ENCODE measurements at places on chromosomes 1 and 21.

DNA sequence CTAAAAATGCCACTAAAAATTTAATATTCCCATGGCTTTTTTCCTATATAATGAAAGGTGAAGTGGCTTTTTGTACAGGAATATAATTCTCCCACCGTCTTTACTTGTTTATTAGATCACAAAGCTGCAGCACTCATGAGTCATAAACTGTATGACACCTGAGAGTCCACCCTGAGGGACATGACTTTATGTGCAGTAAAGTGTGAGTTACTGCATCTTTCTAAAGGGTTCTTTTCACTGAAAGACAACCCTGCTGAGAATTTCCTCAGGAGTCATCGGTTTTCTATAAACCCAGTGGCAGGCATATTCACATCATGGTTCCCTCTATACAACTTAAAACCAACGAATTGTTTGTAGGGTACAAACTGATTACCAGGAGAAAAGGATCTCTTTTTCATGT is 77.4 kb downstream of the APP start:
- no peak for DNase-seq

DNA sequence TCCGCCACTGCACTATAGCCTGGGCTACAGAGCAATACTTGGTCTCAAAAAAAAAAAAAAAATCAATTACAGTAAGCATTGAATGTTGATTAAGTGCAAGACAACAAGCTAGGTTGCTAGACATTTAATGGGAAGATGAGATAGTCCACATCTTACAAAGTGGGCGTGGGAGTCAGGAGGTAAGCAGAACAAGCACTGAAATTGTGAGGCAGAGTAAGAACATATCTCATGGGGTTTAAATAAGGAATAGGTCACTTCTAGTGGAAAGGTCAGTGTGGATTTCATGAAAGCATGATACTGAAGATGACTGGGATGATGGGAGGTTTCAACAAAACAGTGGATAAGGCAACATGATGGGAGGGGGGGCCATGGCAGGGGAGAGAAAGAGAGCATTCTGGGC is 1.9 kb upstream of the OLFML2B start:
- no peak for DNase-seq

DNA sequence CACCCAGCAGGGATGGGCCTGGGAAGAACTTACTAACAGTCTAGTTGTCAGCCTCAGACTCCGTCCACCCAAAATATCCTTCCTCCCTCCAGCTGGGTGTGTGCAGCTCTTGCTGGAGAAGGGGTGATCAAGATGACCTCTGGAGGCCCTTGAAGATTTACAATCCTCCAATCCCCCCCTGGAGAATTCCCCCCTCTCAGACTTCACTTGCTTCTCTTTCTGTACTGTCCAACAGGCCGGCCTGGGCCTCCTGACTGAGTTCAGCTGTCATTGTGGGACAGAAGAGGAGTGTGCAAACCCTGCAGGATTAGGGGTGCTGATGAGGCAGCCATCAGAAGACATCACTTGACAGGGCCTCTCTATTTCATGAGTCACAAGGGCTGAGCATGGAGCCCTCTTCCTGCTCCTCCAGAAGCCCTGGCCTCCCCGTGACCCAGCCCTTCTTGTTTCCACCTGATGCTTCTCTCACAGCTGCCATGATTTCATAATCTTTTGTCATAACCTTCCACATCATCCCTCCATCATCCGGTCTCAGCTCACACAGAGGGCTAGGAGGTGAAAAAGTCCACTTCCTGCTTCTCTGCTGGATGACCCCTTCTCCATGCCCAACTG is 17.5 kb upstream of the IGFN1 start:
- DNase-seq = no peak

DNA sequence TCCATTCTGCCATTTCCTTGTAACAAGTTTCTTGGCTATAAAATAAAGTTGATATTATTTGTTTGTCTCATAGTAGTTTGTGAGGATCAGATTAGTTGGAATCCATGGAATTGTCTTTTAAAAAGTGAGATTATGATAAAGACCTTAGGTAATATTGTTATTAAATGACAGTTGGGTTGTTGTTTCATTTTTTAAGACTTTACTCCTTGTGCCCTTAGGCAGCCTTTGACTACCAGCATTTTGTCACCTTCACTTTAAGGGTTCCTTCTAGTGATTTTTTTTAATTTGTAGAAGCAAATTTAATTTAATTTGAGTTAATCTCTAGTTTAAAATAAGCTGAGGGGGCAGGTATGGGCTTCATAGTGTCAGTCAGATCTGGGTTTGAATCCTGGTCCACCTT is 84.6 kb upstream of the ZNF326 start:
- DNase-seq = no peak

GRCh38 chr21:38861056-38861455 is 55.3 kb downstream of the ETS2 start:
- DNase-seq = no peak

DNA sequence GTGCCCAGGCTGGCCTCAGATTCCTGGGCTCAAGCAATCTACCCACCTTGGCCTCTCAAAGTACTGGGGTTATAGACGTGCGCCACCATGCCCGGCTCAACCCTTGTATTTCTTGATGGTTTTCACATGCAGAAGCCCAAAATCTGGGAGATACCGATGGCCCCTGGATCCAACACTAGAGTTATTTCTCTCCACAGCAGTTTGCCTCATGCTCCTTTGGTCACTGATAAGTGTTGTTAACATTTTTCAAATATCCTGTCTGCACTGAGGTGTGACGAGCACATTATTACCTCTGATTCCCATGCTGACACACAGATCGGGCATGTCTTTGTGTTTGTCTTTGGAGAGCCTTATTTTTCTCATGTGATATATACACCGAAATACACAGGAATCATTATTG is 107.0 kb downstream of the KIF26B start:
- no peak for DNase-seq

DNA sequence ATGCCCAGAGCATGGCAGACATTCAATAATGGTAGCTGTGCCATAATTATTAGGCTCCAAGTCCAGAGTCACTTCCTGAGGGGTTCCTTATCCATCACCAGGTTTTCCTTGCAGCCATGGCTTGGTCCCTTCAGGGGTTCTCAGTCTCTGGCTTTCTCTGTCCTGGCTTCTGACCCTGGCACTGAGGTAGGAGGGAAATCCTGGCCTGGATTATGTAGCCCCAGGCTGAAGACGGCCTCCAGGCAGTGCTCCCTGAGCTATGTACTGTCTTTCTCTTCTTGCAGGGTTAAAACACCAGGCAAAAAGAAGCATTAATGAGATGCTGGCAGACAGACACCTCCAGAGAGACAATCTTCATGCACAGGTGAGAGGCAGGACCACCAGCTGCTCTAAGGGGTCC is 9.5 kb upstream of the PADI3 start:
- peak; percentile 96 for DNase-seq

- DNase-seq = no peak
Observed at GRCh38 chr21:33256019-33256418, 10.1 kb upstream of the IL10RB start.

DNA sequence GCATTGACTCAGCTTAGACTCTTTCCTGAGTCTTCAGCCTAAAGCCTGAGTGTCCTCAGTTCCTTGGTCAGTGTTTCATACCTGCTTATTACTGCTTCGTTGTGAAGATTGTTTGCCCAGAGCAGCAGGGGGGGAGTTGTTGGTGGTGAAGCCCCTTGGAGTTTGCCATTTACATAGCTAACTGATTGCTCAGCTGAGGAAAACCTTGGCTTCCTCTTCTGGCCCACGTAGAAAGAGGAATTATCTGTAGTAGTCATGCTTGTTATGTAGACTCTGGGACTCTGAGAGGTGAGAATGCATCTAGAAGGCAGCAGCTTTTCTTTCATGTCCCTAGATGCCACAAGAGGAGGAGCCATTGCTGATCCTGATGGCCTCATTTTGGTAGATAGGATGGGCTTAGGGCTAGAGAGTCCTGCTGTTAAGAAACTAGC is 125.9 kb downstream of the MAST2 start:
- peak; percentile 50 for DNase-seq

DNA sequence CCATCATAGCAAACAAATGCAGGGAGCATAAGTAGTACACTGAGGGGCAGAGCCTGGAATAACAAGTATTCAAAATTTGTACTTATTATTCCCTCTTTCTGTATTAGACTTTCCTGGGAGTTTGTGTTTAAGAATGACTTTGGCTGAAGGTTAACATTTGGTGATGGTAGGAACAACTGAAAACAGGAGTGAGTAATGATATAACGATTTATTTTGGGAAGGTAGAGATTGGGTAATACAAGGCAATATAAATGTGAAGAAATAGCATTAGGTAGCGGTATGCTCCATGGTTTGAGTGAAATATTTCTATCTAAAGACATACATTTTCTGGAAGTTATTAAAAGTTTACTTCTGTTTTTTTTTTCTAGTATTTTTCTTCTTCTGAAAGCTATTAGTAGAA is 18.5 kb upstream of the C1orf21 start:
- DNase-seq = no peak

DNA sequence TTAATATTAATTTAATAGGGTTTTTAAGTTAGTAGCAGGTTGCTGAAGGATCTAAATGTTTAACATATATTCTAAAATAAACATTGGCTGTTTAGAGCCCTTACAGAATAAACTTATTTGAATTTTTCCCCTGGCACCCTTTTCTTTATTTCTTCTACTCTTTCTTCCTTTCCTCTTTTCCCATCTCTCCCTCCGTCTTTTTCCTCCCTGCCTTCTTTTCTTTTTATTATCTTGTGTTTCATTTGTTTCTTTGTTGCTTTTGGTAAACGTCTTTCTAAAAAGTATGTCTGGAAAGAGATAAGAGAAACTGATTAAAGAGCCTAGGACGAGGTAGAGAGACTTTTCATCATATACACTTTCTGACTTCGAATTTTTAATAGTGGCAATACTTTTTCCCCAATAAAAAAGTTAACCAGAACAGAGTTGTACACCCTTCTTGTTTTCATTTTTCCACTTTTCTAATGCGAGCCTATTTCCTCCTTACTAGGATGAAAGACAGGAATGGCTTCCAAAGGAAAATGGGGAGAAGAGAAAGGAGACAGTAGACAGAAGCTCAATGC is 39.5 kb upstream of the ATF3 start:
- DNase-seq = no peak

DNA sequence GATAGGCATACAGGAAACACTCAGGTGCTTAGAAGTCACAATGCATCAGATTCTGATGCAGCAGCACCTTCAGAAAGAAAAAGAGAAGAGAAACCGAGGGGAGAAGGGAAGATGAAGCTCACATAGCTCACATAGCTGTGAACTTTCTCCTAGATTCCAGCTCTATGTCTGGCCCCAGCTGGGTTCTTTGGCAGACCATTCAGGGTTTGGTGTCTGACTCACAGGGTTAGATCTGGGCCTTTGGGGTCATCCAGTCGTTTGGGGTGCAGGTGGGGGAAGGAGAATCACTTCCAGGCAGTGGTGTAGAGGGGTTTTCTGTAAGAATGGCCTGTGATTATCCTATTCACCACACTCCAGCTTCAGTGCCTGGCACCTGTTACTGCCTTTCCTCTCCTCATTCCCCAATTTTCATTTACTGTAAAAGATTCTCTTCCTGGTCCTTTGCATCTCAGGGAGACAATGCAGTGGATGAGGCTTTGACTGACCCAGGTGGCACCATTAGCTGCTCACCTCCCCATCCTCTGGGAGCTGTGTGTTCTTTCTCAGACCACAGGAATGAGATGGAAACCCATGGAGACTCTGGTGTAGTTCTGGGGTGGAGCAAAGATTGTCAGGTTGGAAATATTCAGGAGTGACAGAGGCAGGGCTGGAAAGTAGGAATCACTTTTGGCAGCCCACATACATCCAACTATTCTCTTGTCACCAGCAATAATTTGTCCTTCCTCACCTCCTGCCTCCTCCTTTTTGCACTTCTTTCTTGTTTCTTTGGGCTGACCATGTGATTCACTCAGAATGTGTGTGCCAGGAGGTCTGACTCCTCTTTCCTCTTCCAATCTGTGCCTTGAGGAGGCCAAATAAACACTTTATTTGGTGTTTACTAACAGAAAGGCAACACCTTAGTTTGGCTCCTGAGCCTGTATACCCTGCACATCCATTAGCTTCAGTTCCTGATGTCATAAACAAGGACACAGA is 103.3 kb downstream of the PAPPA2 start:
- DNase-seq = no peak

- no peak for DNase-seq
Observed at GRCh38 chr1:116352349-116352813, 20.7 kb upstream of the ATP1A1 start.

- DNase-seq = no peak
Observed at GRCh38 chr1:5768014-5768413, 224.2 kb downstream of the NPHP4 start.

DNA sequence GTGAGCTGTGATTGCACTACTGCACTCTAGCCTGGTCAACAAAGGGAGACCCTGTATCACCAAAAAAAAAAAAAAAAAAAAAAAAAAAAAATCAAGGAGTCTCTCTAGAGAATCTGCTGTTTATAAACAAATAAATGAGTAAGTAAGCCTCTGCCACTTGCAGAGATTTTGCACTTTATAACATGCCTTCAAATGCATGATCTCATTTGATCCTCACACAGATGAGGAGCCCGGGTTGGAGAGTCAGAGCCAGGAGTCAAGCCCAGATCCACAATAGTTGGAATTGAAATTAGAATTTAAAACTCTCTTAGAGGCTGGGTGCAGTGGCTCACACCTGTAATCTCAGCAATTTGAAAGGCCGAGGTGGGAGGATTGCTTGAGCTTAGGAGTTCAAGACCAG is 4.0 kb downstream of the PRELP start:
- no peak for DNase-seq

- DNase-seq = no peak
Observed at GRCh38 chr21:34590520-34590919, 24.4 kb downstream of the RCAN1 start.

GRCh38 chr1:99994496-99994895 is 24.7 kb downstream of the SLC35A3 start:
- no peak for DNase-seq

DNA sequence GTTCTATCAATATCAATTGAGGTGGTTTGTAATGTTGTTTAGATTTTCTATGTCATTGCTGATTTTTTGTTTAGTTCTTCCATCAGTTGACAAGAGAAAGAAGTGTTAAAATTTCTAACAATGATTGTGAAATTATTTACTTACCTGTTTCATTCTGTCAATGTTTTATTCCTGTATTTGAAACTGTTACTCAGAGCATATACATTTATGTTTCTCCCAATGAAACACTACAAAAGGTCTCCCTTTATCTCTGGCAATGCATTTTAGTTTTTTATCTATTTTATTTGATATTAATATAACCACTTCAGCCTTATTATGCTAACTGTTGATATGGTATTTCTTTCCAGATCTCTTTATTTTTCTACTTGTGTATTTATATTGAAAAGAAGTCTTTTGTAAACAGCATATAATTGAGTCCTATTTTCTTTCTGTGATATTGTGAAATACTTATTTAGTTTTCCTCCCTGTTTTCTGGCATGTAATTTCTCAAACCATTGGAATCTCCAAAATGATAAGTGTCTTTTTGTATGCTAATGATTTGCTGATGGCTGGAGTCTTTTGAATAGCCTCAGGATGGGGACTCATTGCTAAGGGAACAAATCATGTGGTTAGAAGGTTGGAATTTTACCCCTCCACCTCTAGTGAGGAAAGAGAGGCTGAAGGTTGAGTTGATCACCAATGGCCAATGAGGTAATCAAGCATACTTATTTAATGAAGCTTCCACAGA is 122.0 kb downstream of the ADSS2 start:
- no peak for DNase-seq
